ENCODE measurements at places on chromosomes 1 and 21. TPM values are rescaled to one million over a fixed set of nuclear protein-coding genes. Genes with fewer than 3 reads are reported as not detected.

The DNAJC8 gene
- 91.3 TPM for total RNA-seq

- DNase-seq, result peak; percentile 81
- no peak overlapping the region for H3K27ac ChIP-seq
- H3K4me1 ChIP-seq, result peaks cover 6% of the 10 kb centered on the region
- H3K36me3 ChIP-seq, result peaks cover 5% of the 10 kb centered on the region
- H3K27me3 ChIP-seq, result no peaks in the 10 kb centered on the region
- no peak overlapping the region for H3K4me3 ChIP-seq
Observed at GRCh38 chr21:36419996-36420395, 34.8 kb downstream of the CHAF1B start.

DNA sequence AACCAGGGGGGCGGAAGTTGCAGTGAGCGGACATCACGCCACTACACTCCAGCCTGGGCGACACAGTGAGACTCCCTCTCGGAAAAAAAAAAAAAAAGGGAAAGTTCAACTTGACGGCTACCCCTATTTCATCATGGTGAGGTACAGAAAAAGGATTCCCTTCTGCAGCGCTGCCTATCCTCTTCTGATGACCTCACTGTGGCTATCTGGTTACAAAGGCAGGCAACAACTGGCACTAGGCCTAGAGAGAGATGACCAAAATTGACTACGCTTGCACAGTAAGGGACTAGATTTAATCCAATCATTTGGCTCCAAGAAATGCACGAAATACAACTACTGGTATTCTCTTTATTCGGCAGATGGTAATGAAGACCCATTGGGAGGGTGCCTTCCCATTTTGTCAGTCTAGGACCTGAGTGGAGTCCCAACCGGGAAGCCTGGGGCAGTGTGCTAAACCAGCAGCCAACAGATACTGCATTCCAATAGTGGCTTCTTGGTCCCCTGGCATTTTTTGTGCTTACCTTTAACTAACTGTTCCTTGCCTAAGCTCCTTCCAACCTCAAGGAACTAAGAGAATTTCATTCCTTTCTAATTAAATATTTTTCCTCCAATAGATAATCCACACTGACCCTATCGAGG lies 36.6 kb downstream of the ITPKB start:
- no peaks in the 10 kb centered on the region for H3K36me3 ChIP-seq
- peak overlapping the region; percentile 81 for H3K27ac ChIP-seq
- H3K27me3 ChIP-seq, result no peaks in the 10 kb centered on the region
- H3K4me3 ChIP-seq, result peak overlapping the region; percentile 61
- H3K4me1 ChIP-seq, result peaks cover 16% of the 10 kb centered on the region

GRCh38 chr1:85649591-85649990 lies 58.6 kb downstream of the ZNHIT6 start:
- H3K27me3 ChIP-seq, result no peaks in the 10 kb centered on the region
- no peak for DNase-seq
- H3K36me3 ChIP-seq, result peaks cover 6% of the 10 kb centered on the region
- peaks cover 2% of the 10 kb centered on the region for H3K4me1 ChIP-seq

- no peaks in the 10 kb centered on the region for H3K27me3 ChIP-seq
- no peak overlapping the region for H3K4me3 ChIP-seq
- peaks cover 8% of the 10 kb centered on the region for H3K4me1 ChIP-seq
- H3K36me3 ChIP-seq, result peaks cover 27% of the 10 kb centered on the region
Observed at GRCh38 chr1:158075078-158075477, 81.6 kb downstream of the KIRREL1 start.

- H3K4me3 ChIP-seq, result no peak overlapping the region
- no peaks in the 10 kb centered on the region for H3K4me1 ChIP-seq
- DNase-seq, result no peak
- no peaks in the 10 kb centered on the region for H3K27me3 ChIP-seq
- no peak overlapping the region for H3K27ac ChIP-seq
Observed at GRCh38 chr1:58062635-58063034, 483.9 kb downstream of the OMA1 start.

DNA sequence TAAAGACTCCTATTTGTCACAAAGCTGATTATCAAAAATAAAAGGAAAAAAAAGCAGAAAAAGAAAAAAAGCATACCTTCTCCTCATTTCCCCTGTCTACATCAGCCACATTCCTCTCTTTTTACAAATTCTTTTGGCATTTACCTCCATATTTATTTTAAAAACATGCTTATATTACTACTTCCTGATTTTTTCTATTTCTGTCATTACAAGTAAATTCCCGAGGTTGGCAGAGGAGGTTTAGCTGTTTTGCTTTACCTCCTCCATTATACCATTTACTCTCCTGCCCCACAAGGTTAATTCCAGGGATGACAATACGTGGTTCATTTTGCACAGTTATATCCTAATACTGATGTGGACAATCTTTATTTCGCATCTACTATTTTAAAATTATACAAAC lies 26.3 kb upstream of the CD34 start:
- H3K27me3 ChIP-seq, result no peaks in the 10 kb centered on the region
- H3K36me3 ChIP-seq, result no peaks in the 10 kb centered on the region
- no peak overlapping the region for H3K27ac ChIP-seq
- H3K4me1 ChIP-seq, result peaks cover 4% of the 10 kb centered on the region
- DNase-seq, result no peak
- H3K4me3 ChIP-seq, result no peak overlapping the region

DNA sequence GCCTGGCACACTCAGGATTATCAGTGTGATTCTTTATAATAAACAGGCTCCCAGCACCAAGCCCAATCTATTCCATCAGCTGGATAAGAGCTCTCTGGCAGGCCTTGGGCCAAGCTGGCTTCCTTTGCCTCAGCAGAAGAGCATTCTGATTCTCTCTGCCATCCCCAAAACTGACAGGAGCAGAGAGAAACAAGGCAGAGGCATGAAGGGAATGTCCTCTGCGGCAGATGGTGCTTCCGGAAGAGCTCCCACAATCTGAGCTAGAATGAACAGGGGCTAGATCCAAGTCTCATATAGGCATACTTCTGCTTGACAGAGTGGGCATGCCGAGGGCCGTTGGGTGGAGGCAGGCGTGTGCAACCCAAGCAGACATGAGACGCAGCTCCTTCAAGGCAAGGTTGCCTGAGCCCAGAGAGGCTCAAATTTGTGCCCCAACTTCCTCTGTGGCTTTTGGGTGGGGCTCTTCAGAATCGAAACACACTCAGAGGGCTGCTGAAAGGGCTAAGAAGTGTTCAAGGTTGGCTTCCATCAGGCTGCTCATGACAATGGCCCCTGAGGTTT lies 4.0 kb downstream of the CAPN2 start:
- H3K27ac ChIP-seq, result peak overlapping the region; percentile 95
- H3K4me3 ChIP-seq, result peak overlapping the region; percentile 98
- H3K36me3 ChIP-seq, result peaks cover 40% of the 10 kb centered on the region
- H3K4me1 ChIP-seq, result peaks cover 78% of the 10 kb centered on the region
- DNase-seq, result no peak

The PADI1 gene
- total RNA-seq, result not detected

- H3K36me3 ChIP-seq, result no peaks in the 10 kb centered on the region
- DNase-seq, result peak; percentile 88
- no peak overlapping the region for H3K4me3 ChIP-seq
- peak overlapping the region; percentile 95 for H3K27ac ChIP-seq
Observed at GRCh38 chr1:58762806-58763205, 21.0 kb downstream of the JUN start.

DNA sequence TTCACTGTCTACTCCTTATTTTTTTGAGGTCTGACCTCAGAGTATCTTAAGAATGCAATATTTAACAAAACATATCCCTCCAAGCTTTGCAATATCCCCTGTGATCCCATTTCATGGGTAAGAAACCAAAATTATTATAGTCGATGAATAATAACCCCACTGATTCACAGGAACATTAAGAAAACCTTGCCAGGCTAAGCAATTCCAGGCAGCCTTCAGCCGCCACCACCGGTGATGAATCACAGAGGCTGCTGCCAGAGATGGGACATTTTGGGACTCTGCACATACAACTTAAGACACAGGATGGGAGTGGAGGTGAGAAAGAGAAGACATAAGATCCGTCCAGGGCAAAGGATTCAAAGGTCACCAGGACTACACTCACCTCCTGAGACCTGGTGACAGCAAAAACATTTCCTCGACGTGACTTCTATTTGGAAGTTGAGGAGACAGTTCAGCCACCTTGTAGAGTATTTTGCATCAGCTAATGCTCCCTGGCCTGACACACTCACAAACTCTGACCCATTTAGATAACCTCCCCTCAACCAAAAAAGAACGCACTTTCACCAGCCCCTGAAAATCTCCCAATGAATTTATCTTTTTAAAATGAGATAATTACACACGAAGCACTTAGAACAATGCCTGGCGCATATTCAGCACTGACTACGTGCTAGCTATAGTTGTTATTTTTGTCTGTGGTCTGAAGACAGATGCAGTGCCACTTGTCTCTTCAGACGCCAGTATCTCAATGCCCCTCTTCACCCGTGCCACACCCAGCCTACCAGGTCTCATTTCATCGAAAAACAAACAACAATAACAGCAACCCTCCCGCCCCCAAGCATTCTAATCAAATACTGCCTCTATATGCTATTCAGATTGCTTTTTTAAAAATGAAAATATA lies 17.8 kb upstream of the OVAAL start:
- no peaks in the 10 kb centered on the region for H3K27me3 ChIP-seq
- H3K27ac ChIP-seq, result no peak overlapping the region
- H3K36me3 ChIP-seq, result no peaks in the 10 kb centered on the region

- H3K27me3 ChIP-seq, result no peaks in the 10 kb centered on the region
- H3K4me1 ChIP-seq, result no peaks in the 10 kb centered on the region
- H3K36me3 ChIP-seq, result no peaks in the 10 kb centered on the region
- DNase-seq, result no peak
- H3K27ac ChIP-seq, result no peak overlapping the region
Observed at GRCh38 chr1:190003376-190003775, 474.3 kb downstream of the BRINP3 start.

DNA sequence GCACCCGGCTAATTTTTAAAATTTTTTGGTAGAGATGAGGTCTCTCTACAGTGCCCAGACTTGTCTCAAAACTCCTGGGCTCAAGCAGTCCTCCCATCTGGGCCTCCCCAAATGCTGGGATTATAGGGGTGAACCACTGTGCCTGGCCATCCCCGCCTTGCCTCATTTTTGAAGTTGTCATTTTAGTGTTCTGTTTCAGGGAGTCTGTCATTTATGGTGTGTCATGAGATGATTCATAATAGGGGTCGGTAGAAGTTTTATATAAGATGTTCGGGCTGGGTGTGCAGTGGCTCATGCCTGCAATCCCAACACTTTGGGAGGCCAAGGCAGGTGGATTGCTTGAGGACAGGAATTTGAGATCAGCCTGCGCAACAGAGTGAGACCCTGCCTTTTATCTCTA lies 8.5 kb downstream of the PRCC start:
- peaks cover 3% of the 10 kb centered on the region for H3K4me1 ChIP-seq
- no peak overlapping the region for H3K4me3 ChIP-seq
- no peak overlapping the region for H3K27ac ChIP-seq
- no peak for DNase-seq

DNA sequence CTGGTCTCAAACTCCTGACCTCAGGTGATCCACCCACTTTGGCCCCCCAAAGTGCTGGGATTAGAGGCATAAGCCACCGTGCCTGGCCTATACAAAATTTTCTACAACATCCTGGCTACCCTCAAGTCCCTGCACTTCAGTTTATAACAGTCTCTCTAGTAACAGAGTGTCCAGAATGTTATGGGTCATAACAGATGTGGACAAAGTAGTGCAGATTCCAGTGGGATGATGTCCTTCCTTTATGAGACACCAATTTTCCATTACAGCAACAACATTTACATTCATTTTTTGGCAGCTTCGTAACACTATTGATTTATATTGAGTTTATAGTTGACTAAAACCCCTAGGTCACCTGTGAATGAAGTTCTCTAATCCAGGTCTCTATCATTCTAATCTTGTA lies 429.4 kb upstream of the PTBP2 start:
- H3K36me3 ChIP-seq, result no peaks in the 10 kb centered on the region
- no peaks in the 10 kb centered on the region for H3K27me3 ChIP-seq
- no peak for DNase-seq
- no peak overlapping the region for H3K27ac ChIP-seq
- H3K4me3 ChIP-seq, result no peak overlapping the region

The AGT gene
- total RNA-seq, result 3.0 TPM

DNA sequence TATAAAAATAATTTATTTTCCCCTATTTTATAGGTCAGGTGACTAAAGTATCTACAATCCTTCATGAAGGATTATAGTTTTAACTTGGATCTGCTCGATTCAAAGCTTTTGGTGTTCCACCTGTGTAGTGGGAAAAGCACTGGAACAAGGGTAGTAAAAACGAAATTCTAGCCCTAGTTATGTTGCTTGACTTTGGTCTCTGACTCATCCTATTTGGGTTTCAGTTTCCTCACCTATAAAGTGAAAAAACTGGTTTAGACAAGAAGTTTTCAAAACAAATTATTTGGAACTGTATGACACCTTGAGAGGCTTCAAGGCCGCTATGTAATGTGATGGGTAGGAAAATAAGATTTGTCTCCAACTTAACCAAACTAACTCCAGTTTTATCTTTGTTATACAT lies 505.2 kb upstream of the ZRANB2 start:
- H3K27ac ChIP-seq, result no peak overlapping the region
- no peaks in the 10 kb centered on the region for H3K4me1 ChIP-seq
- H3K27me3 ChIP-seq, result no peaks in the 10 kb centered on the region
- H3K4me3 ChIP-seq, result no peak overlapping the region
- DNase-seq, result no peak

The IGSF3 gene
- 11.7 TPM for total RNA-seq

DNA sequence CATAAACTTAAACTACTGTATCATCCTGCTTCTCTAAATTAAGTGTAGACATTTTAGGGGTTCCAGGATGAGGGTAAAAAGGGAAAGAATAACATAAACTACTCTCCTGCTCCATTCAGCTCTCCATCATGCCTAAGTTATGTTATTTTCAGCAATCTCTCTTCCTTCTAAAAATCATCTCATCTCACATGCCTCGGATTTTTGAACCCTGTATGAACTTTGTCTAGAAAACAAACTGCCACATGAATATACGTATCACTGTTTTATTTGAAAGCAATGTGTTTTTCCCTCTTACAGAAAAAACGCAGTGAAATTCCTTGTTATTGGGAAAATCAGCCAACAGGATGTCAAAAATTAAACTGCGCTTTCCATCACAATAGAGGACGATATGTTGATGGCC lies 32.6 kb downstream of the ZBED6 start:
- no peaks in the 10 kb centered on the region for H3K4me1 ChIP-seq
- H3K27ac ChIP-seq, result no peak overlapping the region

The ADAMTS1 gene
- total RNA-seq, result 141 TPM

The TSSK3 gene
- total RNA-seq, result 0.87 TPM

The IPO13 gene
- total RNA-seq, result 31.0 TPM

The FLAD1 gene
- total RNA-seq, result 51.5 TPM

The RPTN gene
- 0.09 TPM for total RNA-seq

The S100A11 gene
- total RNA-seq, result 1,482 TPM

DNA sequence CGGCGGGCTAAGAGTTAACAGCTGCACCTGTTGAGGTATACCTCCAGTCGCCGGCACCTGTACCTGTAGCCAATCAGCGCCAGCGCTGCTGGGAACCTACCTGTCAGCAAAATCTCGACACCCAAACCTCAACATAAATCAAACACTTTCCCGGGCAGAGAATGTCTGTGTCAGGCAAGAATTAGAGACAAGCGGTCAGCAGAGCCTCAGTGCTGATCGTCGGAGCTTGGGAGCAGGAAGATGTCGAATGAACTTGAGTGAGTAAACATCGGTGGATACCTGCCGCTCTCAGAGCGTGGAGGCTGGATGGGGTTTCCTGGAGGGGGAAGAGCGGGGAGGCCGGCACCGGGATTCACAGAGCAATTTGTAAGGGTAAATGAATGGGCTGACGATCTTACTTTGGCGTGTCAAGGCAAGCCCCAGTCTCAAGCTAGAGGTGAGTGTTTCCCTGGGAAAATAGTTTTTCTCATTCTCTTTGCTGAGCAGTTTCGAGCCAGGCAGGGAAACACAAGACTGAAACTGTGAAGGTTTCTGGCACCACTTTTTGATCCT lies at the start of gene GRHL3:
Gene GRHL3 (plus strand): TSS at position 46 of the 552 bp plus-strand sequence. CDS start 195 bp downstream, at position 241.
- peak; percentile 17 for DNase-seq
- peaks cover 48% of the 10 kb centered on the region for H3K27me3 ChIP-seq
- H3K4me1 ChIP-seq, result peaks cover 23% of the 10 kb centered on the region
- no peaks in the 10 kb centered on the region for H3K36me3 ChIP-seq
- H3K27ac ChIP-seq, result no peak within 1 kb of the TSS
- peak within 1 kb of the TSS; percentile 15 for H3K4me3 ChIP-seq

The SPRR4 gene
- not detected for total RNA-seq

Data from astrocyte (in vitro differentiated cells and primary cell).